ENCODE measurements at places on chromosomes 2 and 18.

DNA sequence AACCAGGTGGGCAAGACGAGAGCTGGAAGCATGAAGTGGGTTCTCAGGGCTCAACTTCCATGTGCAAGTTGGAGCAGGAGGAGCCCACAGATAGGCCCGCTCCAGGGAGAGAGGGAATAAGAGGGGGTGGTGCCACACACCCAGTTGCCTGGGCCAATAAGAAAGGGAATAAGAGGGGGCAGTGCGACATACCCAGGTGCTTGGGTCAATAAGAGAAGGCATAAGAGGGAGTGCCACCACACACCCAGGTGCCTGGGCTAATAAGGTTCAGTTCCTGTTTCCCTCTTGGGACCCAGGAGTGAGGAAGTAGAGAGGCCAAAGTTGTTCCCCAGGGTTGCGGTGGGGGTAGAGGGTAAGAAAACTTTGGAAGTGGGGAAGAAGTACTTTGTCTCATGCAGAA, 127.5 kb downstream of the LAMA3 start:
- DNase-seq, result no peak

DNA sequence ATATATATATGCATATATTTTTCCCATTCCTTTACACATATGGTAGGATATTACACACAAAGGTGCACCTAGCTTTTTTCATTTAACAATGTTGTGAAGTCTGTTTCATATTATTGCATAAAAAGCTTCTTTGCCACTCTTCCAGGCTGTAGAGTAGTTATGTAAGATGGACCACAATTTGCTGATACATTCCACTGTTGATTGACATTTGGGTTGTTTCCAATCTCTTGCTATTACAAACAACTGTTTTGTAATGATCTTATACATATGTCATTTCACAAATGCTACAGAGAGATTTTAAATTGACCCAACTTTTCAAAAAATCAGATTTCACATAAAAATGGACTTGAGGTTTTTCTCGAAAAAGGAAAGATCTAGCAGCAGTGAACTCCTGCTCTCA, 301.4 kb downstream of the CDCA7 start:
- DNase-seq, result no peak

DNA sequence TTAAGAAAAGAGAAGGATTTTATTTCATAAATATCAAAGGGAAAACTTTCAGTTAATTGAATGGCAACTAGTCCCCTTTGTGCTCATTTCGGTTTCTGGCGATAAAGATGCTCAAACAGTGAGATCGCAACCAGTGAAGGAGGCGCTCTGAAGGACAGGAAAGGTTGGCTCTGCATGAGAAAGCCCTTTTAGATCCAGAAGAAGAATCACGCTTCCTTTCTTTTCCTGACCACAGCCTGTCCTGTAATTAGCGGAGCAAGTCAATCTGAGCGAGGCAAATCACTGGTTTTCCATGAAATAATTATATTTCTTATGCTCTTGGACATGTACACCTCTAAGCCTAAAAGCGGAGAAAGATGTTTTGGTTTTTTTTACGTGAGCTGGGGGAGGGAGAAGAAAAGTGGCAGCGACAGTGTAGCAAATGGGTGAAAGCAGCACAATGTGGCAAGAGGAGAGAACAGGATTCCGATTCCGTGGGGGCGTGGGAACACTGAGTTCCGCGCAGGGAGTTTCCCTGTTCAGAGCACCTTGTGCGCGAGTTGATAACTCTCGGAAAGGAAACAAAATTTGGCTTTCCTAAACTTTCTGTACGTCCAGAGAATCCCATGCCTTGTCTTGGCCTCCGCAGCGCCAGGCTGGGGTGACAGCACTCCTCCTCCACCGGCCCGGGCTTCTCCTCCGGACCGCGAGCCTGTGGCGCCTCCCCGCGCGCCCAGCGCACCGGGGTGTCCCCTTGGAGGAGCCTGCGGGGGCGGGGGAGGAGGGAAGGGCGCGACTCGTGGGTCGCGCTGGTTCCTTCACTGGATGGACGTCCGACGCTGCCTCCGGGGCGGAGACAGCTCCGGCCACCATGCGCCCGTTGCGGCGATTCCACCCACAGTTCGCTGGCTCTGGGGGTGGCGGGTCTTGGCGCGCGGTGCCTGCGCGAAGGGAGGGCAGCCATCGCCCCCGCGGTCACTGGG, 620 bp upstream of the SLC9A2 start:
- no peak for DNase-seq

DNA sequence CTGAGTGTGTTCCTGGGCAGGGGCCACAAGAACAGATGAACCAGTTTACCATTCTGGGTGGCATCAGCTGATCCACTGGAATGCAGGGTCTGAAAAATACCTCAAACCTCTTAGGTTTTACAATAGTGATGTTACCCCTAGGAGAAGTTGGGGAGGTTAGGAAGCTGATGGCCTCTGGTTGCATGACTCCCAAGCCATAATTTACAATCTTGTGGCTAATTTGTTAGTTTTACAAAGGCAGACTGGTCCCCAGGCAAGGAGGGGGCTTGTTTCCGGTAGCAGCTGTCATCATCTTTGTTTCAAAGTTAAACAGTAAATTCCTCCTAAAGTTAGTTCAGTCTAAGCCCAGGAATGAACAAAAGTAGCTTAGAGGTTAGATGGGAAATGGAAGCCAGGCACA, 113.8 kb upstream of the SLC38A11 start:
- DNase-seq, result no peak

DNA sequence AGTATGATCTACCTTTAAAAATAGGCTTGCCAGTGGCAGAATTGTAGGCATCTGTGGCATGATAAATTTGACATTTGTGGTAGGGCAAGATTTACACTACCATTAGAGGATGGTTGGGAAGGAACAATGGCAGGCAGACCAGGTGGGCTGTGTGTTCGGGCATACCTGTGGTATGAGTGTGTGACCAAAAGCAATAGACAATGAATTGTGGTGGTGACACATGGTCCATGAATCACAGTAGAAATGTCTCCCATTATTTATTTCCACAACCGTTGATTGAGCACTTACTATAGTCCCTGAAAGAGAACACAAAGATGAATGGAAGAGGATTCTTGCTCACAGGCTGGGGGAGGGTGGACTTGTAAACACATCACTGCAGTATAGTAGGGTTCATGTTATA, 29.9 kb upstream of the RUFY4 start:
- DNase-seq, result no peak

Measured in SHP77 treated with DMSO at 0.1 percent for 48 hours (cell line).